ENCODE measurements at places on chromosomes 16 and 17. TPM values are rescaled to one million over a fixed set of nuclear protein-coding genes. Genes with fewer than 3 reads are reported as not detected.

Gene C17orf67
- 1.1 TPM for total RNA-seq

Gene ABCA10
- total RNA-seq: 0.44 TPM

Gene NPIPB2
- total RNA-seq: 16.6 TPM

Gene ADAM11
- total RNA-seq: 1.4 TPM

GRCh38 chr17:608511-609231 is 106.0 kb downstream of the VPS53 start:
- DNase-seq: no peak

DNA sequence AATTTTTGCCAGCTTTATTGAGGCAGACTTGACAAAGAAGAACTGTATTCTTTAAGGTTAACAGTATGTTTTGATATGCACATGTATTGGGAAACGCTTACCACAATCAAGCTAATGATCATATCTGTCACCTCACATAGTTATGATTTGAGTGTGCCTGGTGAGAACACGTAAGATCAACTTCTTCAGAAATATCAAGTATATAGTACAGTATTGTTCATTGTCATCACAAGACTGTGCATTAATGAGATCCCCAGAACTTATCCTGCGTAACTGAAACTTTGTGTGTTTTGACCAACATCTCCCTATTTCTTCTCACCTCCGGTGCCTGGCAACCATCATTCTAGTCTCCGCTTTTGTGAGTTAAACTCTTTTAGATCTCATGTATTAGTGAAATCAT is 756.4 kb upstream of the EEF2KMT start:
- DNase-seq: no peak

GRCh38 chr17:51353296-51353695 is 93.0 kb downstream of the UTP18 start:
- DNase-seq: no peak

DNA sequence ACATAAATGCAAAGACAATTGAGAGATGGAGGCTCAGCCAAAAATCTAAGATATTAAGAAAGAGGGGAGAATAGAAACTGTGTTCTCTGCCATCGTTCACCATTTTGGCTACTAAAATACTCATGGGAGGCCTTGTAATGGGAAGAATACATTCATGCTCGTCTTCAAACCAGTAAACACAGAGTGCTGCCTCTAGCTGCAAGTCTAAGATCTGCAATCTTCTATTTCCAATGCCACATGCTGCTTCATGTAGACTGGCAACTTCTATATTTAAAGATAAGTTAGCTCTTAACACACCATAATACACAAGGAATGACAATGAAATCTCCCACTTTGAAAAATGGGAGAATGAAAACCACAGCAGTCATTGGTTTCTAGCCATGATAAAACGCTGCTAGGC is 387.3 kb downstream of the HS3ST3B1 start:
- no peak for DNase-seq

DNA sequence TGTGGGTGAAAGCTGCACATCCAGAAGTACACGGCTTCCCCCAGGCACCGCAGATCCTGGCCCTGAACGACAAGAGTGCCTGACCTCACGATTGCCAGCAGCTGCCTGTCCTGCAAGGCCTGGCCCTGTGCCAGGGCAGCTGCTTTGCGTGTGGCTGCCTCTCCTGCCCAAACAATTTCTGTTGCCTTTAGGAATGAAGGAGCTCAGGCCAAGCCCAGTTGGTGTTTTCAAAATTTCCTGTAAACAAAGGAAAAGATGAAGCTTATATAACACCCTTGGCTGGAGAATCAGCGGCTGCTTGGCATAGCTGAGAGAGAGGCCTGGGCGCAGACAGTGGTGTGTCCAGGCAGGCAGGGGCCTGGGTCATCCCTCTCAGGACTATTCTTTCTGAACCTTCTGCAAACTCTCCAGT is 11.7 kb upstream of the SLC47A2 start:
- no peak for DNase-seq

DNA sequence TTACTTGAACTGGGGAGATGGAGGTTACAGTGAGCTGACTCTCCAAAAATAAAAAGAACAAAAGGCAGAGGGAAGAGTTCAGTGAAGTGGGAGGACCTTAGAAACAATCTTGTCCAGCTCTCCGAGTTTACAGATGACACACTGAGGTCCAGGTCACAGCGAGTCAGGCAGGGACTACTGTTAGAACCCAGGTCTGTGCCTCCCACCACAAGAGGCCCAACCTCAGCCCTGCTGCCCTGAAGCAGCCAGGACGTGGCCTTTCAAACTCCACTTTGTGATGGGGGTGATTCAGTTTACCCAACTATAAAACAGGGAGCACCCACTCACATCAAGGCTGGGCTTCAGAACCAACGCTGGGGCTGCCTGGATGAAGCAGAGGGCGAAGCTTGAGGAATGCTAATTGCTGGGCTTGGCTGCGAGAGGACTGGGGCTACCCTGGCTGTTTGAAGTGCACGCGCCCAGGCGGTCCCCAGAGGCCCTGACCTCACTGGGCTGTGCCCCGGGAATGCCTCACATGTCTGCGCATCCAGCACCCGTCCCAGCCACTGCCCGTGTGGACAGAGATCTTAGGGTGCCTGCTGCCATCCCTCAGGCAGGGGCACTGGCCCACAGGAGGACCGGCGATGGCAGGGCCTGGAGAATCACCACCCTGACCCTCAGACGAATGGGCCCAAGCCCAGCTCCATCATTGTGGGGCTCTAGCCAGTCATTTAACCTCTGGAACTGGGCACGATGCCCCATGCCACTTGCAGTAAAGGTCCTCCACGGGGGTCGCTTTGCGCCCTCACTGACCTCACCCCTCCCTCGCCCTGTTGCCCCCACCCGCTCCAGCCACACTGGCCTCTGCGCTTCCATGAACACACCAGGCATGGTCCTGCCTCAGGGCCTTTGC is 11.4 kb downstream of the SLC5A10 start:
- DNase-seq: no peak

DNA sequence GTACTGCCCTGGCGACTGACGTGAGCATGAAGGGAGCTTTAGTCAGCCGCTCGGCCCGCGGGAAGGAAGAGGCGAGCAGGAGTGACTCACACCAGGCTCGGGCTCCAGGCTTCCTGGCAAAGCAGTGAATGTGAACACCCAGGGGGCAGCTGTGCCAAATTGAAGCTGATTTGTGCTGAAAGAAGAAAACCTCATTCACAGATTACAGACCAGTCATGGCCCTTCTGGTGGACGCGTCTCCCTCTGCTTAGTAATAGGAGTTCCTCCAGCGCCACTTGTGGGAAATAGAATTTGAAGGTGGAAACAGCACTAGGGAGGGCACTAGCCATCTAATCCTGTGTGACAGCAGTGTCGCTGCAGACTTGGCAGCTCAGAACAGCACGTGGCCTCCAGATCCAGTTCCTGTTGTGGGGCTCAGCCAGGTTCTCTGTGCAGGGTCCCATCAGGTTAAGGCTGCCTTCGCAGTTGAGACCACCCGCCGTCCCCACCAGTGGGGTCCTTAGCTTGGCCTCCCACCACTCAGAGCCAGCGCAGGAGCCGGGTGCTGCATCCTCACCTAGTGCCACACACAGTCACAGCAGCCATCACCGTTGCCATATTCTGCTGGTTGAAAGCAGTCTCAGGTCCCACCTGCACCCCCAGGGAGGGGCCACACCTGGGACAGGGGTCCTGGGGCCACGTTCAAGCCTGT is 164.5 kb upstream of the CHMP6 start:
- DNase-seq: no peak

GRCh38 chr17:73595479-73595878 is 48.8 kb downstream of the SDK2 start:
- DNase-seq: peak; percentile 34

GRCh38 chr17:57391076-57391825 is 134.9 kb downstream of the MSI2 start:
- DNase-seq: no peak

Measured in progenitor cell of endocrine pancreas (in vitro differentiated cells).